Midbrain (tissue), 1 donor: ENCODE measurements at places on chromosomes 12 and 14.
A peak's percentile ranks its signal among the peaks of the same experiment; 100 is the strongest.

DNA sequence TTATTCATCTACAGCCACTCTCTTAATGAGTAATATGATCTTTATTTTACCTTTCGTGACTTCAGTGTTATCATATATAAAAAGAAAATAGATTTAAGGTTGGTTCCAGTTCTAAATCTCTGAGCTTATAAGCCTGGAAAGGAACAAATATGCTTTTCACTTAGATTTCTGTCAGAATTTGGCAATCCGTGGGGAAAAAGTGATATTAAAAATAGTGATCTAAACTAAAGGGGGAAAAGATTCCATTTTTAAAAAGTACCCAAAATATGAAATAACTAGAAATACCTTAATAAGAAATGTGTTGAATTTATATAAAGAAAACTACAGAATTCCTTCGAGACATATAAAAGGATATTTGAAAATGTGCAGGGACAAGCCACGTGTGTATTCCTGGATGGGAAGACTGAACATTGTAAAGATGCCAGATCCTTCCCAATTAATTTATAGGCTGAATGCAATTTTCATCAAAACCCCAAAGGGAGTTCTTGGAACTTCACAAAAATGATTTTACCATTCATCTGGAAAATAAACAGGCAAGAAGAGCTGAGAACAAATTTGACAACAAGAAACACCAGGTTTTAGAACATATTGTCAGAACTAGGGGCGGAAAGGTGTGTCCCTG is 142.5 kb downstream of the EFCAB11 start:
- DNase-seq = no peak

DNA sequence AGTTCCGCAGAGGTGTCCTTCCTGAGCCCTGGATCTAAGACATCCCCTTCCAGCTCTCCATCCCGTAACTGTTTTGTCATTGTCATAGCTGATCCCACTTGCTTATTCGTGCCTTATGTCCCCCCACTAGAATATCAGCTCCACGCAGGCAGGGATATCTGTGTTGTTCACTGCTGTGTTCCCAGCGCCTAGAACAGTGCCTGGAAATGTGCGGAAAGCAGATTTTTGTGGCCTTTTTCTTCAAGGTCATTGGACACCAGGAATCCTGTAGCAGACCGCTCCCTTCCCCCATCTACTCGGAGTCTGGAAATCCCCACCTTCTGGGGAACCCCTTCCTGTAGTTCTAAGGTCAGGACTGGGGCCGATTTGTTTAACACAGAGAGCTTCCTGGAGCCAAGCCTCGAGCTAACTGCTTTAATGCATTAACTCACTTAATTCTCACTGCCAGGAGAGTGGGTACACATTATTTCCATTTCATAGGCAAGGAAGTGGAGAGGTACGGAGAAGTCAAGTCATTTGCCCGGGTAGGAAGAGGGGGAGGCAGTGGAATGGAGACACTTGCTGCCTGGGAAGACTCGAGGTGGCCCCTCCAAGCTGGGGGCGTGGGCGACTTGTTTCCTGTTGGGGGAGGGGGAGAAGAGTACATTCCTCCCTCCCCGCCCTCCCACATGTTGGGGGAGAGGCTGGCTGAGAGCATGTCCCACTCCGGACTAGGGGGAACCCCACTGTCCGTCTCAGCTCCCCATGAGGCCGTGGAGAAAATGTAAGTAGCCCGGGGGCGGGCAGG is 1.2 kb upstream of the SH2B3 start:
- DNase-seq = no peak

DNA sequence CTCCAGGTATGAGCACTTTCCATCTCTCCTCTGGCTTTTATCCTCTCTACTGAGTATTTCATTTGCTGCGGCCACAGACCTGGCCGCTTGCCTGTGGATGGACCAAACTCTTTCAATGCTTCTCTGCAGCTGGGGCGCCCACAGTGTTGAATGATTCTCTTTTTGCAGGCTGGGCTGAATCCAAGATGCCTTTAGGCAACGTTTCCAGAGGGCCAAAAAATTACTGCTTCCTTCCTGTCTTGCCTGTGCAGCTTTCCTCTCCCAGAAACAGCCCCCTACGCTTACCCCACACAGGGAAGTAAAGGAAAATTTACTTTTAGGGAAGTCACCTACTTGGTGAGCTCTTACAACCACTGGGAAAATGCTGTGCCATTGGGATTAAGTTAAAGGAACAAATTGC is 55.6 kb upstream of the JDP2 start:
- peak; percentile 78 for DNase-seq

- peak; percentile 13 for DNase-seq
Observed at GRCh38 chr12:30970559-30971197, 44.1 kb downstream of the TSPAN11 start.
